HEK293T (cell line): ENCODE measurements at places on chromosomes 12 and 14.

- no peak for DNase-seq
These were observed 913.6 kb downstream of the GALC start for GRCh38 chr14:87079416-87079815.

DNA sequence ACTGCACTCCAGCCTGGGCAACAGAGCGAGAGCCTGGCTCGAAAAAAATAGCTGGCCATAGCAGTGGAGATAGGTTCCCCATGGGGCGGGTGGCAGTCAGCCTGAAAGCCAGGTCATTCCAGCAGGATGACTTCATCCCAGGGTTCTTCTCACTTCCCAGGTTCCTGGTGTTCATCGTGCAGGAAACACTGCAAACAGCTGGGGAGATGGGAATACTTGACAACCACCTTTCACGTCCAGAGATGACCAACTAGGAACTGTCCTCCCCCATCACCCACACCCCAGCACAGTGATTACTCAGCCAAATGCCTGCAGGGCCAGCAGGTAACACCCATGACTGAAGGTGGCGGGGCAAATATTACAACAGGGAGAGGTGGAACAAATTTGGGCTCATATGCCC lies 1.7 kb downstream of the VSIG10 start:
- DNase-seq = no peak

DNA sequence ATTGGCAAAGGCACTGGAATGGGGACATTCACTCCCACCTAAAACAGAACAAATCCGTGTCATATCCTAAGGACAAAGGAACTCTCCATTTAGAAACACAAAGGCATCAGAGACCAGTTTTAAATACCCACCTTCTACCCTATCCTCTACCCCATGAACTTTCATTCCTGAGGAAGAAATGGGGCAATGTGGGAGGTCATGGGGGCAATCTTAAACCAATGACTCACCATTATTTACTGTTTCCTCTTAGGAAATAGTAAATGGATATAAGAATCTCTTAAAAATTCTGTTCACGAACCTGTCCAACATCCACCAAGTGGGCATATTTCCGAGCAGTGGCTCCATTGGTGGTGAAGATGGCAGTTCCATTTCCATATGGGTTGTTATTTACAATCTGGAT lies 19.4 kb downstream of the ALDH6A1 start:
- no peak for DNase-seq

DNA sequence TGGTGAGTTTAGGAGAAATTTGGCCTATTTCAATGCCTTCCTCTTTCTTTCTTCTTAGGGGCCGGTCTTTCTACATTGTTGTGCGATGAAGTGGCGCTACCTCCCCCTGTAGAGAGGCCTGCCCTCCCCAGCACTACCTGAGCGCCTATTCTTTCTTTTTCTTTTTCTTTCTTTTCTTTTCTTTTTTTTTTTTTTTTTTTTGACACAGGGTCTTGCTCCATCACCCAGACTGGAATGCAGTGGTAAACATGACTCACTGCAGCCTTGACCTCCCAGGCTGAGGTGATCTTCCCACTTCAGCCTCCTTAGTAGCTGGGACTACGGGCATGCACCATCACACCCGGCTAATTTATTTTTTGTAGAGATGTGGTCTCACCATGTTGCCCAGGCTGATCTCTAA lies 136.1 kb upstream of the MAX start:
- no peak for DNase-seq

GRCh38 chr12:80517655-80518054 lies 73.6 kb downstream of the PTPRQ start:
- DNase-seq = no peak

GRCh38 chr14:22896760-22897159 lies 13.7 kb downstream of the REM2 start:
- no peak for DNase-seq

DNA sequence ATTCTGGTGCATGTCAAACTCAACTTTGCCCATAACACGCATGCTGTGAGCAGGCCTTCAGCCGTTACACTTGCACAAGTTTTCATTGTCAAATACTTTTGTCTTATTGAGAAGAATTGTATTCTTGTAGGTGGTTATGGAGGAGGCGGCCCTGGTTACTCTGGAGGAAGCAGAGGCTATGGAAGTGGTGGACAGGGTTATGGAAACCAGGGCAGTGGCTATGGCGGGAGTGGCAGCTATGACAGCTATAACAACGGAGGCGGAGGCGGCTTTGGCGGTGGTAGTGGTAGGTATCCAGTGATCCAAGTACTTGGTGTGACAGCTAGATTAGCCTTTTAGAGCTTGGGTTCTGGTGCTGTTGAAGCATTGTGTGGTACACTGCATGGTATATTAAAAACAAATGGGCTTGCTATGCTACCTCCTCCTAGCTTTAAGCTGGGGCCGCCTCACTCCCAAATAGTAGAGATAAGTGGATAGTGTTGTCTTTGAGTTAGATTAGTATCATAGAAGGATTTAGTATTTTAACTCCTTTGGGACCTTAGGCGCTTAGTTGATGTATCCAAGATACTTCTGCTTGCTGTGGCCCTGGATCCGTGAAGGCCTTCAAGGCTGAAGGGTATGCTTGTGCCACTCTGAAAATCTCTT lies 2.5 kb downstream of the HNRNPA1 start:
- DNase-seq = no peak

- no peak for DNase-seq
These were observed 89.2 kb downstream of the SPPL3 start for GRCh38 chr12:120814903-120815429.

DNA sequence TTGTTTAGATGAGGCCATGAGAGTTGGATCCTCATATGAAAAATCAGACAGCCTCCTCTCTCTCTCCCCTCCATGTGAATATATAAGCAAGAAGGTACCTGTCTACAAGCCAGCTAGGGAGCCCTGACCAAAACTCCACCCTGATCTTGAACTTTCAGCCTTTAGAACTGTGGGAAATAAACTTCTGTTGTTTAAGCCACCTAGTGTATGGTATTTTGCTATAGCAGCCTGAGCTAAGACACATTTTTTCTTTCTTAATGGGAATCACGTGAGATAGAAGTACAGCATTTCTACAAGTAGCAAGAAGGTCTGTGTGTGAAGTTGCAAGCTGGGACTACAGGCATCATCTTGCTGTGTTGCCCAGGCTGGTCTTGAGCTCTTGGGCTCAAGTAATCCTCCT lies 16.3 kb upstream of the ABHD12B start:
- no peak for DNase-seq

- peak; percentile 44 for DNase-seq
These were observed 23.6 kb upstream of the FAM181A start for GRCh38 chr14:93903342-93904184.

DNA sequence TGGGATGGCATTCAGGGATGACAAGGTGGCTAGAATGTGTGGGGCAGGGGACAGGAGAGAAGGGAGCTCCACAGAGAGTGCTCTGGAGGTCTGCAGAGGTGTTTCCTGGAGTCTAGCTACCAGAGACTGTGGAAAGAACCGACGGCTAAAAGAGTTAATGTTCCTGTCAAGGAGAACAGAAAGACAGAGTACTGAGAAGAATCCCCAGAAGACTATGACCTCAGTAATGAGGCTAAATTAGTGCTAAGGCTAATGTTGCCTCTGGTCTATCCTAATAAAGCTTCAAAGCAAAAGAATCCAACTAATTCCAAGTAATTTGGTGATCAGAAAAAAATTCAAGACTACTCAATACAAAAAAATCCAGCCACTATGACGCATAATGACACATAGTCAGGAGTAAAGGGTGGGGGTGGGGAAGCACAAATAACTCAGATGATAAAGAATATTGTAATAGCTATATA lies 44.7 kb downstream of the FERMT2 start:
- DNase-seq = no peak

DNA sequence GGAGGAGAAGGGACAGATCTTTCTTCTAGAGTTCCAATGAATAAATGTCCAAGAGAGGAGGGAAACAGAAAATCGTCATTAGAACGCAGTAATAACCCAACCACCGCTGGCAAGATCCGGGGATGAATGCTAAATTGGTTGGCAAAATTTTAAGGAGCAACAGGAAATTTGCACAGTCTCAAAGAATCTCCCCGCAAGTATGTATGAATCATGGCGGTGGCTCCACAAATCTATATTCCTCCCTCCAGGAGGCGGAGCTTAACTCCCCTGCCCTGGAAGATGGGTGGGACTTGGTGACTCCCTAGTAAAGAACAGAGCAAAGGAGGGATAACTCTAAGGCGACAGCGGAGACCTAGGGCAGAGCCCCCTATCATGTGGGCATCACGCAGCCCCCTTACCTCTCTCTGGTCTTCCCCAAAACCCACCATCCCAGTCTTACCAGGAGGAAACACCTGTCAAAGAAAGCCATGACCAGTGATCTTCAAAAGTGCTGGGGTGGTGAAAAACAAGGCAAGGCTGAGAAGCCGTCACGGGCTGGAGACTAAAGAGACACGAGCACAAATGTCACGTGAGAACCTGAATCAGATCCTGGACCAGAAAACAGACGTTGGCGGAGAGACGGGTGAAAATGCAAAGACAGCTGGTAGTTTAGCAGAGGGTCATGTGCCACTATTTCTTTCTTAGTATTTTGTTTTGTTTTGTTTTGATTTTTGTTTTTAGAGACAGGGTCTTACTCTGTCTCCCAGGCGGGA lies 125.8 kb downstream of the NCOR2 start:
- DNase-seq = no peak

- no peak for DNase-seq
These were observed 63.2 kb downstream of the KLHL28 start for GRCh38 chr14:44898551-44898950.

DNA sequence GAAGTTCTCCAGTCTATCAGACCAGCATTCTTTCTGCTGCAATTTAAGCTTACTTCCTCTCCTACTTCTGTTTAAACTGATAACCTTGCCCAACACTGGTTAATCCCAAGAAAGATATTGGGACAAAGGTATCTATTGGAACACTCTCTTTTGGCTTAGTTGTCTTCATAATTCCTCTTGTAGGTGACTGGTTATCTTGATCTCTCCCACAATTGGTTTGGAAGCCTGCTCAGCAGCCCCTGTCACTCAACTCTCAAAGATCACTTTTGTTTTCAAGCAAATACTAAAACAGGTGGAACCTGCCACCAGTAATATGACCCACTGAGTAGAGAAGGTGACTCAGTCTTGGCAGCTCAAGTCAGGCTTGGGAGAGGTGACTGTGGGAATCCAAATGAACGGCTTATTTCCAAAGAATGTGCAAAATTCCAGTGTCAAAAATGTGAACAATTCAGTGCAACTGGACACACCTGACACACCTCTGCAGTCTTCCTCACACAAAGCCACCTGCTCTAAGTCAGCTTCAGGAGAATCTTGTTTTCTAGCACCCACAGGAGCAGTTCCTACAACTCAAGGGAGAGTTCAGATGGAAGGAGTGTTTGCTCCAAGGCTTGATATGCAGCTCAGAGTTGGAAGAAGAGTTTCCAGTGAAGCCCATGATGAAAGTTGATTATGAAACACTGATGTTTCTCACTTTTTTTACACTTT lies 83.2 kb upstream of the SLC38A2 start:
- no peak for DNase-seq

- DNase-seq = no peak
These were observed 13.2 kb downstream of the PLBD1 start for GRCh38 chr12:14554281-14555007.

DNA sequence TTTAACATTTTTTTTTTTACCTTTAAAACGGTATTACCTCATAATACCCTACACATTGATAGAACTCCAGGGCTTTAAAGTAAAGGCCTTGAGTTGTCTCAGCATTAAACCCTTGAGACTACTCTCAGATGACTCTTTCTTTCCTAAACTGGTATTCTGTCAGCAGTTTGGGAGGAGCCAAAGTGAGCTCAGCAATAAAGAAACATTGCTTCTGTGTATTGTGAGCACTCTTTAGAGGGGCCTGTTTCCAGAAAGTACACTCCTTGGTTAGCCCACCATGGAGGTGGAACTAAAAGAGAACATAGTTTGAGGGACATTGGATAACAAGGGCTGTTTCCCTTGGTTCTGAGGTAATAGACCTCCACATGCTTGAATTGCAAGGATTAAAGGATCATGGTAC lies 20.4 kb downstream of the MAP3K12 start:
- no peak for DNase-seq

GRCh38 chr12:67826148-67826547 lies 163.1 kb upstream of the IFNG-AS1 start:
- no peak for DNase-seq

GRCh38 chr14:52473557-52473956 lies 78.7 kb downstream of the TXNDC16 start:
- no peak for DNase-seq

GRCh38 chr14:93012506-93012905 lies 89.6 kb downstream of the CHGA start:
- DNase-seq = no peak

- no peak for DNase-seq
These were observed 436.7 kb downstream of the ATP23 start for GRCh38 chr12:58378028-58378427.

DNA sequence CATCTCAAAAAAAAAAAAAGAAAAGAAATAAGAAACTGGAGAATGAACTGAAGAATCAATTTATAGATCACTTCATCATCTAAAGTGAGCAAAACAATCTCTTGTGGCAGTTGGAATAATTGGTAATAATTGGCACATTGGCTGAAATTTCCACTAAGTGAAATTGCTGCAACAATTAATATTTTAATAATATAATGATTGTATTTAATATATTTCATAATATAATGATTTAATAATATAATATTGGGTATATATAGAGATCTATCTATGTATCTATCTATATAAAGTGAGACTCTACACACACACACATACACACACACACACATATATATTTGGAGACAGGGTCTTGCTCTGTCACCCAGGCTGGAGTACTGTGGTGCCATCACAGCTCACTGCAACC lies 81.2 kb upstream of the PRICKLE1 start:
- DNase-seq = no peak

DNA sequence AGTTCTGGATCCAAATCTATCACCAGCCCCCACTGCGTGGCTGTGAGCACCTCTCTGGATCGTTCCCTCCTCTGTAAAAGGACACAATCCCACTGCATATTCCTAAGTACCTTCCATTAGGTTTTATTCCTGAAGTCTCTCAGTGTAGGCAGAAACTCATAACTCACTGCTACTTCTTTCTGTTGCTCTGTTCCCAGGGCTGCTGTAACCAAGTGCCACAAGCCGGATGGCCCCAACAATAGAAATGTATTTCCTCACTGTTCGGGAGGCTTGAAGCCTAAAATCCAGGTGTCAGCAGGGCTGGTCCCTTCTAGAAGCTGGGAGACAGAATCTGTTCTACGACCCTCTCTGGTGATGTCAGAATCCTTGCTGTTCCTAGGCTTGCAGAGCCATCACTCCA lies 24.9 kb downstream of the FOXN3 start:
- no peak for DNase-seq

GRCh38 chr12:6314776-6315175 lies 4.3 kb downstream of the PLEKHG6 start:
- no peak for DNase-seq

- DNase-seq = no peak
These were observed 72.5 kb upstream of the ATP2B1 start for GRCh38 chr12:89781156-89781555.

GRCh38 chr12:88334271-88334670 lies 192.2 kb downstream of the TMTC3 start:
- DNase-seq = no peak
